Spinal cord (tissue), 10 donors: ENCODE measurements at places on chromosomes 11 and 22. TPM values are rescaled to one million over a fixed set of nuclear protein-coding genes. Genes with fewer than 3 reads are reported as not detected.

MAML2 gene
- 18.6 TPM for total RNA-seq

TSKU gene
- total RNA-seq: 7.9 TPM

GRCh38 chr11:128182844-128183243 lies 404.5 kb downstream of the ETS1 start:
- H3K4me3 ChIP-seq: no peak overlapping the region
- H3K27me3 ChIP-seq: peaks cover 2% of the 10 kb centered on the region
- no peaks in the 10 kb centered on the region for H3K4me1 ChIP-seq

- no peak overlapping the region for H3K27ac ChIP-seq
- H3K27me3 ChIP-seq: no peaks in the 10 kb centered on the region
- no peak overlapping the region for H3K4me3 ChIP-seq
- peaks cover 10% of the 10 kb centered on the region for H3K4me1 ChIP-seq
- no peak for DNase-seq
Observed at GRCh38 chr22:49398646-49399045, 429.0 kb downstream of the BRD1 start.

DNA sequence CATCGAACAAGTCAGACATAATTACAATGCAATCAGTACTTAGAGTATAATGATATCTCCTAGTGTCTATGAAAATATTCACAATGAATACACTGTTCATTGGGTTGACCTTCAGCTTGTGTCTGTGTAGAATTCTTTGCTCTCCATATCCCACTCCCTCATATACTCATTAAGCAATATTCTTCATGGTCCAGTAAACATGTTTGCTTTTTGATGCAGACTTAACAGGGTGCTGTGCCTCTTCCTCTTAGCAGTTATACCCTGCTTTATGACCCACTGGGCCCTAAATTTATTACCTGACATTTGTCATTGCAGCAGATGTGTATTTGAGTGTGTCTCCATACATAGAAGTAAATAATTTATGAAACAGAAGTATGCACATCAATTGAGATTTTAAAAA lies 352.5 kb upstream of the CCDC179 start:
- no peak overlapping the region for H3K27ac ChIP-seq
- H3K36me3 ChIP-seq: no peaks in the 10 kb centered on the region
- H3K4me3 ChIP-seq: no peak overlapping the region
- no peaks in the 10 kb centered on the region for H3K27me3 ChIP-seq
- no peak for DNase-seq

DNA sequence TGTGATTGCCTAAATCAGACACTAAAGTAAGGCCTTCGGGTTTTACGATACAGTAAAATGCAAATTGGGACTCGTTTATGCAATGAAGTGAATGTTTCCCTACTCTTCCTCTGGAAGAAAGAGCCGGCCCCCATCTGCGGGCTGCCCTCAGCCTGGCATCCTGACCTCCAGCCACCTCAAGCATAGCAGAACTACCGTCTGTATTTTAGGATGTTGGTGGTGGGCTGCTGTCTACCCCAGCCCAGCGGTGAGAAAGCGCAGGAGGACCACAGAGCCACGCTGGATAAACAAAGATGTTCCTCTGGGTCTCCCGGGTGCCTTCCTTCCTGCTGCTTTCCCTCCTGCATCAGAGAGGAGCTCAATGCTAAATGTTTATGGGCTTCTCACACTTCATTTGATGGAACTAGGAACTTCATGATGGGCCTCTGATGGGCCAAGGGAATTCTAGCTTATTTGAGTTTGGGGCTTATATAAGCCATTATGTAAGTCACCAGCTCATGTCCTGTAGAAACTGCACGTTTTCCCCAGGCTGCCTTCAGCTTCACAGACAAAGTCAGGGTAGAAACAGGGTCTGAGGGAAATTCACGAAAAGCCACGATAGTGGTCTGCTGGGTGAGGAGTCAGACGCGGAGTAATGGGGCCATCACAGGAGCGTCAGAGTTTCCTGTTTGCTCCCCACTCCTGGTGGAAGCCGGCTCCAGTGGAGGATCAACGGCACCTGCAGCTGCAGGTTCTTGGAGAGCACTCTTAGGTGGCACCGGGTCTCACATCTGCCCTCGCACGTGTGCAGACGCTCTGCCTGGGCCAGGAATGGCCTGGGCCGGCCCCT lies 287.4 kb downstream of the BRD1 start:
- H3K27ac ChIP-seq: no peak overlapping the region
- H3K4me1 ChIP-seq: peaks cover 38% of the 10 kb centered on the region
- DNase-seq: no peak
- H3K36me3 ChIP-seq: no peaks in the 10 kb centered on the region

DNA sequence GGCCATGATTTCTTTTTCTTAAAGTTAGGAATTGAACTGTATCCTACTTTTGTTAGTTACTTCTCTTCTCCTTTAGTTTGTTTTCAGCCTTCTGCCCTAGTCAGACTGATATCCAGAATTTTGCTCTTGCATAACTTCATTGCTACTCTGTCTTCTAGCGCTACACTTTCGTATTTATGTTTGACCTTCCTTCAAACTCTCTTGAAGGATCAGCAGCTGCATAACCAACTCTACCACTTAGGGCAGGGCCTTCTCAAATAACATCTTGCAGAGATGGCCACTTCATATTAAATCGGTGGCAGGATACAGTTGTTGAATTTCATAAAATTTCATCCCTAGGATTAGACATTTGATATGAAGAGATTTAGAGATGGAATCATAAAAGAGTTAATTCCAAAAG lies 43.9 kb downstream of the KDM2A start:
- H3K27ac ChIP-seq: no peak overlapping the region
- H3K4me1 ChIP-seq: no peaks in the 10 kb centered on the region
- no peak for DNase-seq
- no peaks in the 10 kb centered on the region for H3K36me3 ChIP-seq

DNA sequence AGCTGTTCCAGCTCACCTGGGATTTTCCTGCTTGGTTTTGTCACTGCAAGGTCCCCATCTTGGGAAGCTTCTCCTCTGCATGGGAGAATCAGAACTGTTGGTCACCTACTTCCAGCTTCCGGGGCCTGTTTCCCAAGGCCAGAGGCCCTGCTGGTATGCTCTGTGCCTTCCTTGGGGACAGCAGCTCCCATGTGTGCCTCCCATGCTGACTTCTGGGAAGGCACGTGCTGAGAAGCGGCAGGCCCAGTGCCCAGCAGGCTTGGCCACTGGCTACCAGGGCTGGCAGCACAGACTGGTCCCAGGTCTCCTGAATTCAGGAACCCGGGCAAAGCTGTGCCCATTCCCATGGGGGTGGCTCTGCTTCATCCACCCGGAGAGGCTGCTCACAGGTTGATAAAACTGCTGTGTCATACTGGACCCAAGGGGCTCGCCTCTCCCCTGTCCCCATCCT lies 33.8 kb downstream of the MYEOV start:
- H3K27me3 ChIP-seq: no peaks in the 10 kb centered on the region
- no peak for DNase-seq
- H3K27ac ChIP-seq: no peak overlapping the region
- no peak overlapping the region for H3K4me3 ChIP-seq

OR52N4 gene
- not detected for total RNA-seq
